Daoy (cell line): ENCODE measurements at places on chromosomes 7 and 10. TPM values are rescaled to one million over a fixed set of nuclear protein-coding genes. Genes with fewer than 3 reads are reported as not detected.

ANKRD61 gene
- 0.23 and 0.89 TPM in 2 replicates for total RNA-seq

FOXI2 gene
- 0.06 TPM in 1 of 2 replicates, not detected in the other for total RNA-seq

ERVW-1 gene
- not detected in 2 replicates for total RNA-seq

PANK1 gene
- 10.0 and 11.2 TPM in 2 replicates for total RNA-seq

TMED4 gene
- 237 and 302 TPM in 2 replicates for total RNA-seq
